ENCODE measurements at places on chromosomes 6 and 20. TPM values are rescaled to one million over a fixed set of nuclear protein-coding genes. Genes with fewer than 3 reads are reported as not detected.

KHDC1L gene
- total RNA-seq = not detected

GRCh38 chr6:65546894-65547293 lies 160.1 kb downstream of the EYS start:
- DNase-seq = no peak

DNA sequence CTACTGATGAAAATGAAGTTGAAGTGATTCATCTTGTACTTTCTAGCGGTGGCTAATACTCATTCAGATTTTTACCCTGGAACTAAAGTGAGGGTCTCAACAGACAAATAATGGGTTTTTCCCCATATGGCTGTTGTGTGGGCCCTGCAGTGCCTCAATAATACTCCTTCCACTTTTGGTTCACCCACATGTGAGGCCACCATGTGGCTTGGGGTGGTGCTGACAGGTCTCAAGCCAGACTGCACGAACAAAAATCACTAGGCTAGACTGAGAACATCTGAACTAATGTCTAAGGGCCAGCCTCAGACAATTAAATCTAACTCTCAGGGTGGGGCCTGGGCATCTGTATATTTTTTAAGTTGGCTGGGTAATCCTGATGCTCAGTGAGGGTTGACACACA lies 7.9 kb upstream of the COL12A1 start:
- no peak for DNase-seq

DNA sequence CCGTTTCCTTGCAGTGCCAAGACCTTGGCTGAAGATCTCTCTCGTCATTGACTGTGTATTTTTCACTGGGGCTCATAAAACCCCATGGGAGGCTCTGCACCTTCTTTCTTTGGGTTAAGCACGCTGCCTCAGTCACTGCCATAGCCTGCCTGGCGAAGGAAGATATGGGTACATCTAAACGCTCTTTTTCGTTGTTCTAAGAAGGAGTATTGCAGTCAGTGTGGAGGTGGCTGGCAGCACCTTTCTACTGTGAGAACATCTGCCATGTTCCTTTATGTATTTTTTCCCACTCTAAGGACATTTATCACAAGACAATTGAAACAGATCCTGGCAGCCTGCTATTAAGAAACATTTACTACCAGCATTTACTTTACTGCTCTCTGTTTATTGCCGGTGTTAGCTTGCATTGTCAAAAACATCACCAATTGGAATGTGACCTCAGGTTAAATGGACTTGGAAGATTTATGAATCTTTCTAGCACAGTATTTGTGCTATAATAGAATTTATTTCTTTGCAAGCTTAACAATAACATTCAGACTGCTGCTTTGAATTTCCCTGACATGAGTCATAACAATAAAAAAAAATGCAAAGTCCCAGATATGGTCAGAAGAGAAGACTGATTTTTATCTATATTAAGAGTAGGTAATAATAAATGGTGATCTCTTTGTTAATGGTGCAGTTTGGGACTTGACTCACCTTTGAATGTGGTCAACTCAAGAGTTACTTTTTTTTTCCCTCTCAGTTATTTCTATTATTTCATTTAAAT lies 62.2 kb upstream of the CLDN20 start:
- no peak for DNase-seq

DNA sequence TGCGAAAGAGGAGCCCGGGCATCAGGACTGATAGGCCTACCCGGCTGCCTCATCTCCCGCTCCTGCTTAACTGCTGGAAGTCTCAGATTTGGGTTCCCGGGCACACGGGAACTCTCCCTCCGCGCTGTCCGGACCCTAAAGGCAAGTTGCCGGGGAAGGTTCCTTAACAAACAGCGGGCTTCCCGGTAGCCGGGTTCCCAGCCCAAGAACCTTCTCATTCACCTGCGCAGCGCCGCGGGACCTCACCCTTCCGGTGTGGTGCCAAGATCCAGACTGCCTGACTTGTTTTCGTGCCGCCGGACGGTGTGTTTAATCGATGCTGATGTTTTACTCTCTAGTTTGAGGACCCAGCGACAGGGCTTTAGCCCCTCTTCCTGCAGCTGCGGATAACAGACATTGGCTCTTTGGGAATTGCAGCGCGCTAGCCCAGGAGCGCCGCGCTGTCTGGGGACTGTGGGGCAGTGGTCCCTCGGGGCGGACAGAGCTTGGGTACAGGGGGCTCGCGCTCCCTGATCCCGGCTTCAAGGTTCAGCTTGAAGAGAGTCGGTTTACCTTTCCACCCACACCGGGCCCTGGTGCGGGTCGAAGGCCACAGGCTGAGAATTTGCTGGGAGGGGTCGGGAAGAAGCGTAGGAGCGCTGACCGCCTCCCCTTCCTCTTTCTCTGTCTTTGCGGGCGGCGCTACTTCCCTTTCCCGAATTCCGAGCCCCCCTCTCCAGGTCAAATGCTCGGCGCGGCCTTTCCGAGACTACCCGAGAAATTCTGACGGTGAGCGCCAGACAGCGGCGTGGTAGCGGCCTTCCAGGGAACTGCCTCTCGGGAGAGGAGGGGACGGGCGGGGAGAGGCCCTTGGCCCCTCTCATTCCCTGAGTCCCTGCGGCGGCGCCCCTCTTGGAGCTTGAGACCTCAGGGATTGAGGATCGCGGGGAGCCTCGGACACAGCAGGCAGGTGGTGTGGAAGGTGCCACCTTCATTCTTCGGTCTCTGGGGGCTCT lies 17.2 kb downstream of the ABT1 start:
- no peak for DNase-seq

- no peak for DNase-seq
Measured at GRCh38 chr20:24503352-24503931, 34.0 kb downstream of the SYNDIG1 start.

GRCh38 chr20:54608039-54608745 lies 132.8 kb downstream of the DOK5 start:
- DNase-seq = no peak
